ENCODE measurements at places on chromosomes 7 and 10.

- no peak for DNase-seq
These were observed 107.5 kb upstream of the ARID5B start for GRCh38 chr10:61793760-61794703.

GRCh38 chr7:96319439-96319838 lies 2.5 kb downstream of the SLC25A13 start:
- no peak for DNase-seq

GRCh38 chr7:121322460-121322859 lies 6.3 kb upstream of the WNT16 start:
- peak; percentile 32 for DNase-seq

- DNase-seq: no peak
These were observed 77.1 kb downstream of the BMPER start for GRCh38 chr7:33982425-33982786.

- no peak for DNase-seq
These were observed 415.4 kb upstream of the AUTS2 start for GRCh38 chr7:69182596-69183467.

- no peak for DNase-seq
These were observed 62.1 kb upstream of the PRSS58 start for GRCh38 chr7:142319970-142320369.

DNA sequence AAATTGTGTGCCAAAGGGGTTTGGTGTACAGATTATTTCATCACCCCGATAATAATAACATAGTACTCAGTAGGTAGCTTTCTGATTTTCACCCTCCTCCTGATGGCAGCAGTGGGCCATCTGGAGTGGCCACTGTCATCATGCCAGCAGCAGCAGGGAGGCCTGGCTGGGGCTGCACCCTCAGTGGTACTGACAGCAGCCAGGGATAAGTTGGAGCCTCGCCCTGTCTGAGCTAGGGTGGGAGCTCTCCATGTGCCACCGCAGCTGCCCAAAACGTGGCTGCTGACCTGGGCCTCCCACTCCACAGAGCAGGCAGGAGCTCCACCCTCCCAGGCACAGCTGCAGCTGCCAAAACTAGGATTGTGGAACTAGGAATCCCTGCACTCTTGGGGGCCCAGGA lies 700.8 kb upstream of the KCND2 start:
- no peak for DNase-seq

DNA sequence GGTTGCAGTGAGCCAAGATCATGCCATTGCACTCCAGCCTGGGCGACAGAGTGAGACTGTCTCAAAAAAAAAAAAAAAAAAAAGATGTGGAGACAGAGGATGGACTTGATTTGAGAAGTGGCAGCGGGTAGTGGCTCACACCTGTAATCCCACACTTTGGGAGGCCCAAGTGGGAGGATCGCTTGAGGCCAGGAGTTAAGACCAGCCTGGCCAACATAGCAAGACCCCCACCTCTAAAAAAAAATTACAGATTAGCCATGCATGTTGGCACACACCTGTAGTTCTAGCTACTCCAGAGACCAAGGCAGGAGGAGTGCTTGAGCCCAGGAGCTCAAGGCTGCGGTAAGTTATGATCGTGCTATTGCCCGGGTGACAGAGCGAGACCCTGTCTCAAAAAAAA lies 24.3 kb upstream of the ASCC1 start:
- DNase-seq: no peak

- no peak for DNase-seq
These were observed 123.9 kb downstream of the ZMIZ1 start for GRCh38 chr10:79192677-79193003.

GRCh38 chr10:20494474-20494873 lies 402.6 kb downstream of the NEBL start:
- no peak for DNase-seq
